ENCODE measurements at places on chromosomes 1 and 21. TPM values are rescaled to one million over a fixed set of nuclear protein-coding genes. Genes with fewer than 3 reads are reported as not detected.

Gene RASSF5
- 3.5 TPM for total RNA-seq

Gene MYBPHL
- not detected for total RNA-seq

Gene PLD5
- 25.1 TPM for total RNA-seq

Gene SGIP1
- total RNA-seq: not detected

Gene BLACAT1
- total RNA-seq: 2.5 TPM

Gene LRRC38
- not detected for total RNA-seq

Gene UBE2U
- total RNA-seq: not detected

Gene UHMK1
- 59.5 TPM for total RNA-seq
